Activated naive CD8-positive, alpha-beta T cell treated with anti-CD3 and anti-CD28 coated beads for 36 hours (primary cell): ENCODE measurements at places on chromosomes 2 and 18.

GRCh38 chr2:101064868-101065549 lies 62.9 kb downstream of the RPL31 start:
- no peak for DNase-seq

GRCh38 chr18:58748899-58749595 lies 77.8 kb downstream of the MALT1 start:
- no peak for DNase-seq

DNA sequence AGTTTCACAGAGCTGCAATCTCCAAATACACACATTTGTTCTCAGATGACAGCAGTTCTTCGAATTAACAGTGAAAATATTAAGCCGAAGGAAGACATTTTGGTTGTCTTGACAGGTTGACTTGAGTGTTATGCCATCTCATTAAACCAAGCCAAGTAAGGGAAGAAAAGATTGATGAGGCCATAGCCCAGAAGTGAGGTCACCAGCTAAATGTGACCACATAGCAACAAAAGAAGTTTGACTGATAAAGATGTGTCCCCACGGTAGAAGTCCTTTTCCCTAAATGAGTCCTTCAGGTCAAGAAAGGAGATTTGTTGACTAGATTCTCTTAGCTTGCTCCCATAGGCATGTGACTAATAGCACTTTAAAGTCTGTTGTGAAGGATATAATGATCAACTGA lies 156.1 kb downstream of the CDH20 start:
- DNase-seq: no peak

DNA sequence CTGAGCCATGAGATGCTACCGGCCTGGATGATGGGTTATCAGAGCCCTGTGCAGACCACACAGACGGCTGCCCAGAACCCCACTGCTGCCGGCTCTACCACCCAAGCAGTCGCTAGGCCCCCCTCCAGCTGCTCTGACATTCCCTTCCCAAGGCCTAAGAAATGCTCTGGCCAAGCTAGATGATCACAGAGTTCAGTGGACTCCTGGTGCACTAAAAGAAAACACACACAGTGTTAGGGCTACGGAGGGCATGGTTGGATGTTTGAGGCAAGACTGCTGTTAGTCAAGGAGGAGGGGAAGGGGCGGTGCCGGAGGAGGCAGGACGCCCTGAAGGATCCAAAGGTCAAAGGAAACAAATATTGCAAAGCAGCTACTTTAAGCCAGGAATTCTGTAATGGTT lies 174.5 kb downstream of the MYCN start:
- DNase-seq: no peak
